ENCODE measurements at places on chromosomes 13 and 19.

- no peak for DNase-seq
These were observed 10.1 kb upstream of the SHISA2 start for GRCh38 chr13:26061947-26062346.

DNA sequence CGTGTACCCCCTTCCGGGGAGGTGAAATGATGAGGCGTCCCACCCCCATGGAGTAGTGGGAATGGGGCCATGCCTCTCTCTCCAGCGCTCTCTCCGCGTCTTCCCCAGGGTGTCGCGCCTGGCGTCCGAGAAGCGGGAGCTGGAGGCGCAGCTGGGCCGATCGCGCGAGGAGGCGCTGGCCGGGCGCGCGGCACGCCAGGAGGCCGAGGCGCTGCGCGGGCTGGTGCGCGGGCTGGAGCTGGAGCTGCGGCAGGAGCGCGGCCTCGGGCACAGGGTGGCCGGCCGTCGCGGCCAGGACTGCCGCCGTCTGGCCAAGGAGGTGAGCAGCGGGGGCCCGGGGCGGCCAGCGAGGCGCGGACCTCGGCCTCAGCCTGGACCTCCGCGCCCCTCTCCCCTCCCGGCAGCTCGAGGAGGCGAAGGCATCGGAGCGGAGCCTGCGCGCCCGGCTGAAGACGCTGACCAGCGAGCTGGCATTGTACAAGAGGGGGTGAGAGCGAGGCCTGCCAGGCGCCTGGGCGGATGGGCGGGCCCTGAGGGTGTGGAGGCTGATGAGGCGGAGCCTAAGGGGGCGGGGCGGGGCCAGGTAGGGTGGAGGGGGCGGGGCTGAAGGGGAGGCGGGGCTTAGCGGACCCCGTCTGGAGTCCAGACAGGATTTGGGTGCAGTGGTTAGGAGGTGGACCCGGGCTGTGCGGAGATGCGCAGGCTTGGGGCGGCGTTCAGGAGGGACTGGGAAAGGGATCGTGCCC lies 7.7 kb downstream of the PGLYRP1 start:
- DNase-seq, result peak; percentile 60

- DNase-seq, result no peak
These were observed at the start of gene GSX1 for GRCh38 chr13:27792393-27793218. GSX1 (plus strand) TSS chr13:27792483; CDS start chr13:27792691, 208 bp downstream.

DNA sequence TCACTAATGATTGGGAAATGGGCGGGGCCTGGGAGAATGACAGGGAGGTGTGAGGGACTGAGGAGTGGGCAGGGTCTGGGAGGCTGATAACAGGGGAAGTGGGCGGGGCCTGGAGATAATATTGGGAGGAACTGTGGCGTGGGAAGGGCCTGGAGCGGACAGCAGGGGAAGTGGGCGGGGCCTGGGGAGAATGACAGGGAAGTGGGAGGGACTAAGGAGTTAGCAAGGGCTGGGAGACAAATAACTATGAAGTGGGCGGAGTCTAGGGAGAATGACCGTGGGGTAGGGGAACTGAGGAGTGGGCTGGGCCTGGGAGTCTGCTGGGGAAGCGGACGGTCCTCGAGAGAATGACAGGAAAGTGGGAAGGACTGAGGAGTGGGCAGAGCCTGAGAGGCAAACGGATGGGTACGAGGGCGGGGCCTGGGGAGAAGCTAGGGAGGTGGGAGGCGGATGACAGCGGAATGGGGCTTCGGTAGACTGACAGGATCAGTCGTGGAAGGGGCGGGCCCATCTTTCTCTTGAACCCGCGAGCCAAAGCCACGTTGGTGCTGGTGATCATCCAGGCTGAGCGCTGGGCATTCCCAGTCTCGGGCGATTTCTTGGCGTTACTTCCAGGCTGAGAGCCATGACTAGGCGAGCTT lies 14.0 kb upstream of the TUBB4A start:
- peak; percentile 53 for DNase-seq

DNA sequence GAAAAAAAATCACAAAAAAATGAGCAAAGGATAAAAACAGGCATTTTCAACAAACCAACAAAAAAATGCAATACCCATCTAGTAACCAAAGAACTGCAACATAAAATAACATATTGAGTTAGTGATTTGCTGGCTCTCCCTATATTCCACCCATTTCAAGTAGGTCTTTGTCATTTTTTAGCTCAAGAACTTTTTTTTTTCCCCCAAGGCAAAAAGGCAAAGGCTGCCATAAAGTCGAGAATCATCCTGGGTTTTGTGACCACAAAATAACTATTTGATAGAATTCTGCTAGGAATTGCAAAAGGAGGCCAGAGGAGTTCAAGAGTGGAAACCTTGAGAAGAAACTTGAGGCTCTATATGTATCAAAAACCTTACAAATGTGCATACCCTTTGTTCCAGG lies 5.5 kb downstream of the SAFB2 start:
- DNase-seq, result no peak

DNA sequence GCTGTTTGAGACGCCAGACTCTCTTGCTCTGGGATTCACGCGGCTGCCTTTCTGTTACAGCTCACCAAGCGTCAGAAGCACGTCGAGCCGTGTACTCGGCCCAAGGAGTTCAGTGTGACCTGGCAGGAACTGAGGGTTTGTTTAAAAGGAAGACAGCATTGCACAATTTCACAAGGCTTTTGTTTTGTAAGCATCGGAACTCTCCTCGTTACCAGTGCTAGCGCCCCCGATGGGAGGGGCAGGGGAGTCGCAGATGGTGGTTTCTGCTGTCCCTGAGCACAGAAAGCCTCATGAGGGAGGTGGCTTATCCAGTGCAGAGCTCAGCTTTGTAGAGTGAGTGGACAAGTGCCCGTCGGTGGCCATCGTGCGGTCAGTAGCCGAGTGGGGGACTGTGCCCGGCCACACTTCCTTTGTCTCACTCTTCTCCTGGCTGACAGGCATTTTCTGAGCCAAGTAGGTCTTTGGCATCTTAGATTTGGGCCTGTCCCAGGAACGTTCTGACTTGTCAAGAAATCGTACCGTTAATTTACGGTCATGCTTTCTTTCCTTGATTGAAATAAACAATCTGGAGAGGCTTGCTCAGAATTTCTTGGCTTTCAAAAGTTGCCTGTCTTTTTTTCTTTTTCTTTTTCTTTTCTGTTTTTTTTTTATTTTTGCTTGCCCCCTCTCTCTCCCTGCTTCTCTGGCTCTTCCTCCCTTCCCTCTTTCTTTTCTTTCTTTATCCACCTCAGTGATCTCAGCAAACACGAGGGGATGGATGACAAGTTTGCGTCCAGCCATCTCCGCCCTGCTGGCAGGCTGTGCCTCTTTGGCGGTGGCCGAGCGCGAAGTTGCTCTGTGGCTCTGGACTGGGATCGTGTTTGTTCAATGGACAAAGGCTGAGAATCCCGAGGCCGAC lies 7.7 kb downstream of the KDM4B start:
- no peak for DNase-seq

GRCh38 chr19:55094456-55095259 lies 19.0 kb downstream of the EPS8L1 start:
- DNase-seq, result no peak

- no peak for DNase-seq
These were observed 77.9 kb downstream of the CACNA1A start for GRCh38 chr19:13428352-13428751.

DNA sequence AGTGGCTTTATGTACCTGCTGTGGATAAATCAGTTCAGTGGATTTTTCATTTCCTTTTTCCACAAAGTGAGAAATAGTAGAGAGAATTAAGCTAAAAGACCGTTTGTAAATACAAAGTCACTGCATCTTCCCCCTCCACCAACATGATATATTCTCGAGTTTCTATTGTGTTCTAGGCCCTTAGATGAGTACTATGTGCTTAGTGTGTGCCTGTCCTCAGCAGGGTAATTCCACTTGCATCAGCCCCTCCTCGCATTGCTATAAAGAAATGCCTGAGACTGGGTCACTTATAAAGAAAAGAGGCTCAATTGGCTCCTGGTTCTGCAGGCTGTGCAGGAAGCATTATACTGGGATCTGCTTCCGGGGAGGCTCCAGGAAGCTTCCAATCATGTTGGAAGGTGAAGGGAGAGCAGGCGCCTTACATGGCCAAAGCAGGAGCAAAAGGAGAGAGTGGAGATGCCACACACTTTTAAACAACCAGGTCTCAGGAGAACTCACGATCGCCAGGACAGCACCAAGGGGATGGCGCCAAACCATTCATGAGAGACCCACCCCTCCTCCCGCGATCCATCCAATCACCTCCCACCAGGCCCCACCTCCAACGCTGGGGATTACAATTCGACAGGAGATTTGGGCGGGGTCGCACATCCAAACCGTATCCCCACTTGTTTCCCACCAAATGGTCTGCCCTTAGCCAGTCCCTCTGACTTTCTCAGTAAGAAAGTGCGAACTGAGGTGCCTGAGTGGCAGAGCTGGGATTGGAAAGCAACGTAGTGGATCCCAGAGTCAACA lies 102.3 kb upstream of the ABCC4 start:
- DNase-seq, result no peak

GRCh38 chr13:97268772-97269171 lies 46.6 kb downstream of the MBNL2 start:
- no peak for DNase-seq

GRCh38 chr13:45417790-45418534 lies at the start of gene SLC25A30:
SLC25A30 (minus strand) TSS chr13:45418373; CDS start chr13:45411425, 6,948 bp downstream.
- DNase-seq, result peak; percentile 83

DNA sequence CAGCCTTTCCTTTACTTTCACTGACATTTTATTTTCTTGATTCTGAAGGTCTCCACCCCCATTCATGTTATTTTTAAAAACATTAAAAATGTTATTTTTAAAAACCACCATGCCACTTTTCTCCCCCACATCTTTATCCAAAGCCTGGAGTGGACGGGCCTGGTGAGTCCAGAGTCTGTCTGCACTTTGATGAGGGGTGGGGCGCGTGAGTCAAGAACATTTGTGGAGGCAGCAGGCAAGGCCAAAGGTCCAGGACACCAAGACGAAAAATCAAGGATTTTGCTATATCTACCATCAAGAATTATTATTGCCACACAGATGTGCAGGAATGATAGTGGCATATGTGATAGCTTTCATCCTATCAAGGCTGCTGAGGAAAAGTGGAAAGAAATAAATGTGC lies 224.9 kb downstream of the FGF9 start:
- DNase-seq, result no peak

DNA sequence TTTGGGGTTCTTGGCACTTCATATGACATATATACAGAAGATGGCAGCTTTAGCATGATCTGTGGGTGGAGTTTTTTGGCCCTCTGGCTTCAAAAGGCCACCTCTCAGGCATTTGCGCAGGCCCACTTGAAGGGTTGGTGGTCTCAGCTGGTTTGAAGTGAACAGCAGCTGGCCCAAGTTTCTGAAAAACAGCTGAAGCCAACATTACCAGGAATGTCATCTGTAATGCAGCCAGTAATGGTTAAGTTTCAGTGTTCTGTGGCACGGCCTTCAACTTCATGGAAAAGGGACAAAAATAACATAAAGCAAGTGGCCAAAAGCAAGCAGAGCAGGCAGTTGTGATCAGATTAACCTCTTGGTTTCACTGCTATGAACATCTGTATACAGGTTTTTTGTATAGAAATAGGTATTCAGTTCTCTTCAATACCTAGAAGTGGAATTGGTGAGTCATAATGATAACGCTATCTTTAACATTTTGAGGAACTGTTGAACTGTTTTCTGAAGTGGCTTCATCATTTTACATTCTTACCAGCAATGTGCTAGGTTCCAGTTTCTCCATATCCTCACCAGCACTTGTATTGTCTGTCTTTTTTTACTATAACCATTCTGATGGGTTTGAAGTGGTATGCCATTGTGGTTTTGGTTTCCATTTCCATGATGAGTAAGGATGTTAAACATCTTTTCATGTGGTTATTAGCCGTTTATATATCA lies 245.4 kb downstream of the SHISA2 start:
- no peak for DNase-seq

GRCh38 chr13:41900918-41901317 lies 60.0 kb downstream of the VWA8 start:
- DNase-seq, result no peak

DNA sequence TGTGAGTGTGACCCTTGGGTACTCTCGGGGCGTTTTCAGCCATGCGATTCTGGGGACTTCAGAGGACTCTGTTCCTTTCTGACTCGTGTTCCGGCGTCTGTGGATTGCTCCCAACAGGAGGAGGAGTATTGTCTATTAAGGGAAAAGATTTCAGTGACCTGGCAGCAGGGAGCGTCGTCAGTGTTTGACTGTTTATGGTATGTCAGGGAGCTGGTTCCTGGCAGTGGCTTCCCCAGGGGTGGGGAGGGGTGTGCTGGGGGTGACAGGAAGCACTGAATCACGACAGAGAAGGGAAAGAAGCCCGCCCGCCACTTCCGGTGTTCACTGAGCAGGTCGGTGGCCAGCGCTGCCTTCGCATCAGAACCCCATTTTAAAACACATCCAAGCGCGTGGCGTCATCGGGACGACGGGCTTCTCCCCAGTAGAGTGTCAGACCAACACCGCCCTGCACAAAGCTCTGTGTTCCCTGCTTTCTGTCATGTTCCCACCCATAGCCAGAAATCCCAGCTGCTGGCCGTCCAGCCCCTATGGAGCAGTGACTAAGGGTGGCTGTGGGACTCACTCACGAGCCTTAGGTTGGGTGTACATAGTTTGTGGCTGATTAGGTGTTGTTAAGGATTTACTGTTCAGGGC lies 33.8 kb downstream of the COL4A2 start:
- peak; percentile 59 for DNase-seq

DNA sequence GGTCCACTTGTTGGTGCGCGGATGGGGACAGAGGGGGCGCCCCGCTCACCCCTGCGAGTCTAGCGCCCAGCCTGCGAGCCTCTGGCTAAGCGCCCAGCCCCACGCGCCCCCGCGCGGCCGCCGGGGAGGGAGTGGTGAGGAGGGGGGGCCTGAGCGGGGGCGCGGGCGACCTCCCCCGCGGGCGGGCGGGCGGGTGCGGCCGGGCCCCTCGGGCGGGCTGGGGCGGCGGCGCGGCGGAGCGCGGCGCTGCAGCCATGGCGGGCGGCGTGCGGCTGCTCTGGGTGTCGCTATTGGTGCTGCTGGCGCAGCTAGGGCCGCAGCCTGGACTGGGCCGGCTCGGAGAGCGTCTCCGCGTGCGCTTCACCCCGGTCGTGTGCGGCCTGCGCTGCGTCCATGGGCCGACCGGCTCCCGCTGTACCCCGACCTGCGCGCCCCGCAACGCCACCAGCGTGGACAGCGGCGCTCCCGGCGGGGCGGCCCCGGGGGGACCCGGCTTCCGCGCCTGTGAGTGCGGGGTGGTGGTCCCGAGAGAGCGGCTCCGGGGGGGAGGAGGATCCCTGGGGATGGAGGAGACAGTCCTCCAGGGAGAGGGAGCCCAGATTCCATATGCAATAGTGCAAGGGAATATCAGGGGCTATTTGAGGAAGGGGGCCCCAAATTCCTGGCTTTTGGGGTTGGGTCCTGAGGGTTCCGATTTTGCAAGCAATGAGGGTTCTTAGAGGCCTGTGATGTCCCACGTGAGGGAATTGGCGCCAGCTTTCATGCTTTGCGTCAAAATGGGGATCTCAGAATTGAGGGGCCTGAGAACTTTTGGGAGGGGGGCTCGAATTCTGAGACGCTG lies at the start of gene LTBP4:
TSS of gene LTBP4 (plus strand) at position 236 of the 841 bp plus-strand sequence. CDS start at position 255, 19 bp downstream.
- no peak for DNase-seq

- no peak for DNase-seq
These were observed 397 bp downstream of the SLC44A2 start for GRCh38 chr19:10625762-10626138.

- no peak for DNase-seq
These were observed 171.9 kb downstream of the ITGBL1 start for GRCh38 chr13:101624210-101624922.
